Panc1 (cell line): ENCODE measurements at places on chromosomes 1 and 21. TPM values are rescaled to one million over a fixed set of nuclear protein-coding genes. Genes with fewer than 3 reads are reported as not detected.

DNA sequence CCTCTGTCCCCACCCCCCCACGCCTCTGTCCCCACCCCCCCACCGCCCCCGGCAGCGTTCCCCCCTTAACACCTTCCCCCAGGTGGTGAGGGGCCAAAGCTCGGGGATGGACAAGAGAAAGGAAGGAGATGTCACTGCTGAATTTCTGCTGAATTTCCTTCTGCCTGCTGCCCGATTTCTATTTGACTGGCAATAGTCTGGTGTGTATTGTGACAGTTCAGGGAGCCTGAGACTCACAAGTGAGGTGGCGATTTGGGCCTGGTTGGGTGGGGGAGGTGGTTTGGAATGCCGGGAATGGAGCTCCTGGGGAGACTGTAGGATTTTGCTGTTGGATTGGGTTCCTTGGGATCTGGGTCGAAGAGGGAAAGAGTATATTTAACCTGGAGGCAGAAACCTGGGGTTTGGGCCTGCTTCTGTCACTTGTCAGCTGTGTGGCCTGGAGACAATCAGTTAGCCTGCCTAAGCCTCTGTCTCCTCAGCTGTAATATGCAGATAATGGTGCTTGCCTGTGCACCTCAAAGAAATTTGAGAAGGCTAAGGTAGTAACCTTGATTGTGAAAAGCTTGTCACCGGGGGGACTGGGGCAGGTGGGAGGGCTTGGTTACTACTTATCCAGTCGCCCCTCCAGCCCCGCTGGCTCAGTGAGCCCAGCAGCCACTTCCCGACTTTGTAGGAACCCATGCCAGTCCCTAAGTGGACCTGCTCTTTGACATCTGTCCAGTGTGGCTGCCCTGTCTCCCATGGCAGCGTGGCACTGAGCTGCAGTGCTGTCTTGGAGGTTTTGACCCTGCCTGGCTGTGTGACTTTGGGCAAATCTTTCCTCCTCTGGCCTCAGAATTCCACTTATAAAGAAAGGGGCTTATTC lies 7.7 kb upstream of the LMNA start:
- DNase-seq, result no peak

DNA sequence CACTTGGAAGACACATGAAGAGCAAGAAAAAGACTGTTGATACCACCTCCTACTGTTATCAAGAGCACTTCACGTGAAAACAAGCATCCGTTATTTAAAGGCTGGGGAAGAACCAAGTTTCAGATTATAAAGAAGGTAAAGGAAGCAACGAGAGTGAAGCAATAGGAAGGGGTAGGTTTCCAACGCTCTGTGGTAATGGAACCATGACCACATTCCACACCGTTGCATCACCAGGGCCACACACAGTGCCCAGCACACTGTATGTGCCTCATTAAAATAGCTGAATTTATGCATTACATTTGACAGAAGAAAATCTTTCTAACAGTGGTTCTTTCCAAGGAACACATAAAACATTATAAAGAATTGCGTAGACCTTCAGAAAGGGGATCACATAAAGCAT lies 435.8 kb downstream of the MRPL39 start:
- DNase-seq, result no peak

- no peak for DNase-seq
Observed at GRCh38 chr1:205842229-205842628, 7.7 kb downstream of the PM20D1 start.

GRCh38 chr1:33288976-33289857 lies 31.7 kb downstream of the A3GALT2 start:
- DNase-seq, result no peak

GRCh38 chr1:72997624-72998023 lies 715.3 kb upstream of the NEGR1 start:
- DNase-seq, result no peak

DNA sequence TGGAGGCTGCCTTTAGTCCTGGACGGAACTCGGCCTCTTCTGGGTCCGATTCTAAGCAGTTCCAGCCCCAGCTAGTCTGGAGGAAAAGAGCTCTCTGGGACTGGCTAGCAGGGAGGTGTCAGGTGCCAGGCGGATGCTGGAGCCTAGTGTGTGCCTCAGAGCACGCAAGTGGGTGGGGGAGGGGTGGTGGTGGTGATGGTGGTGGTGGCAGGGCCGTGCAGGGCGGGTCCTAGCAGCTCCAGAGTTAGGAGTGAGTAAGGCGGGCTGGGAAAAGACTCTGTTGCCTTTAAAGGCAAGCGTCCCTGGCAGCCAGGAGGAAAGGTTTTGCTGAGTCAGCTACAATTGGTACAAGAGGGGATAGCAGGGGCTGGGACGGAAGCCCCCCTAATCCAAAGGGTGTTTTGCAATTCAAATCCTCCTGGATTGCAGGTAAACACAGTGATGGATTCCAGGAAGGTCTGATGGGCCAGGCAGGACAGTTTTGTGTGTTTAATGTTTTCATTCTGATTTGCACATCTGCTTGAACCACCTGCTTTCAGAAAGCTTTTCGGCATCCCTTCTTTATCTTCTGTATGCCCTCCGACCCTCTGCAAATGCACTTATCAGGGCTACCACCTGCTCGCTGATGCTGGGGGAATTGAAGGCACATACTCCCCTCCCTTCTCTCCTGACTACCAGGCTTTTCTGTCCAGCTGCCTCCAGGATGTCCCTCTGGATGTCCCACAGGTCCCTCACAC lies 4.1 kb upstream of the SLC2A1 start:
- no peak for DNase-seq

DNA sequence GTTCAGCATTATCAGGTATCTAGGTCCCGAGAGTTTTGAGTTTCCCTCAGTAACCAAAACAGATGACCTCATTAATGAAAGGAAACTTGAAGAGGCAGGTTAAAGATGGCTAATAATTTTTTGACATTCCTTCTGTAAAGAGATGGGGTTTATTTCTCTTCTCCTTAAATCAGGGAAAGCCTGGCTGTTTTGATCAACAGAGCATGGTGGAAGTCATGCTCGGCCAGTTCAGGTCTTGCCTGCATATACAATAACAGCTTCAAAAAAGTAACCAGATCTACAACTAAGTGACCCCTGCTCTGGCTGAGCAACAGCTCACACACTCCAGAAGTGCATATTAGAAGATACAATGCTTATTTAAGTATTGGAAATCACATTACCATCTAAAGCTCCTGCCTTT lies 36.6 kb upstream of the POU2F1 start:
- no peak for DNase-seq

GRCh38 chr1:22584001-22584562 lies 20.8 kb downstream of the EPHA8 start:
- DNase-seq, result no peak

GRCh38 chr1:37868466-37868865 lies 9.1 kb upstream of the MTF1 start:
- DNase-seq, result no peak

DNA sequence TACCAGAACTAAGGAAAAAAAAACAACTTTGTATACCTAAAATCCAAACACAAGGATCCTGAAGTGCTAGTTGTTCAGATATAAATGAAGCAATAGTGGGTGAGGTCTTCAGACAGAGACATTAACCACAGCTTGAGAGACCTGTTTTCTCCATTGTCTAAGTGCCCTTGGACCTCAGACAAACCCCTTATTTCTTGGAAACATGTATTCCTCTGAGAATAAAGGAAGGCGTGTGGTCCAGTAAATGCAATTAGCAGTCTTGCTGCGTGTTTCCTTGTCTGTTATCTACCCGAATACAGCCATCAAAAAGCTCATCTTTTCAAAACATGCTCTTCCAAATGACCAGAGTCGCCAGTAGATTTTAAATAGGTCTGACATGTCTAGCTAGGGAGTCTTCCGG lies 291.1 kb upstream of the NFIA start:
- DNase-seq, result no peak

NSL1 gene
- total RNA-seq, result 21.8 TPM

CTPS1 gene
- total RNA-seq, result 166 TPM

CNTN2 gene
- not detected for total RNA-seq

SLAMF1 gene
- not detected for total RNA-seq
